ENCODE measurements at places on chromosomes 5 and 9. TPM values are rescaled to one million over a fixed set of nuclear protein-coding genes. Genes with fewer than 3 reads are reported as not detected.

DNA sequence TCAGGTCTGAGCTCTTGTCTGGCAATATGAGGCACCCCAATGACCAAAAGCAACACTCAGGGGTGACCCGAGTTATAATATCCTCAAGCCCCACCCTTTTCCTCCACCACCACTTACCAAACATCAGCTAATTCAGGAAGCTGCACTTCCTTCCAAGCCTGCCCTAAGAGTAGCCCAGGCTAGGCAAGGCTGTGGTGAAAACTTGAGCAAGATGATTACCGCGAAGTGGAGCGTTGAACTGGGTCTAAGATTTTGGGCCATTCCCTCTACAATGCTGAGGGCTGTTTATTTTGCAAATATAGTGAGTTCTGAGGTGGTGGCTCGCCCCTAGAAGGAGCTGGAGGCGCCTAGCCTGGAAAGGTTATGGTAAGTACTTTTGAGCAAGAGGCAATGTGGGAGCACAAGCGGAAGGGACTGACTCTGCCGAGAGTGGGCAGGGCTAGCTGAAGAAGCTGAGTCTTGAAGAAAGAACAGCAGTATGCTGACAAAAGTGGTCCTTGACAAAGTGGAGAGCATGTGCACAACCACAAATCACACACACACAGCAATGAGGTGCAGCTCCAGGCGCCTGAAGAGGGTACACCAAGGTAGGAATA lies at the start of gene HK3:
HK3 (minus strand) TSS at position 51 of the 596 bp plus-strand sequence. CDS start 3,187 bp downstream, outside the sequence.
- no peak for DNase-seq

GRCh38 chr5:5044247-5044840 lies 95.8 kb upstream of the ADAMTS16 start:
- no peak for DNase-seq

DNA sequence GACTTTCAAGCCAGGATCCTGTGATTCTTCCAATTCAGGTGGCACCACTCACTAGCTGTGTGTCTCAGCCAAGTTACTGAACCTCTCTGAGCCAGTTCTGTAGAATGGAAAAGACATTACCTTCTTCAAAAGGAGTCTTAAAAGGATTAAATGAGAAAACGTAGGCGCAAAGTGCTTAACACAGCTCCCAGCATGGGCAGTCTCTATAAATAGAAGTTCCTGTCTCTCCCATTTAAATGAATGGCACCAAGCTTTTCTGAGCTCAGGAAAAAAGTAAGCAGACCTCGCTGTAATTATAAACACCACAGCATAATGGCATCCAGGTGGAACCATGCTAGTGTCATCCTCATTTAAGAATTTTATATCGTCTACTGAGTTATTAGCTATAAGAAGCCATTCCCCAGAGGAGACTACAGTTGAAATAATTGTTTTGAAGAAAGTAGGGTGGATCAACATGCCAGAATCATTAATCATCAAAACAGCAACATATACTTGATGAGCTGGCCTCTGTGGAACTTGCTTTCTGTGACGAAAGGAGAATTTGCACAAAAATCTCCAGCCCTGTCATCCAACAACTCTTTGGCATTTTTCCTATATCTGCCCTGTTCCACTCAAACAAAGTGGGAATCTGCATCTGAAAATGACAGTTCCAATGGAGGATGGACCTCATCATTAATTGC lies 188.9 kb downstream of the SPOCK1 start:
- no peak for DNase-seq

DNA sequence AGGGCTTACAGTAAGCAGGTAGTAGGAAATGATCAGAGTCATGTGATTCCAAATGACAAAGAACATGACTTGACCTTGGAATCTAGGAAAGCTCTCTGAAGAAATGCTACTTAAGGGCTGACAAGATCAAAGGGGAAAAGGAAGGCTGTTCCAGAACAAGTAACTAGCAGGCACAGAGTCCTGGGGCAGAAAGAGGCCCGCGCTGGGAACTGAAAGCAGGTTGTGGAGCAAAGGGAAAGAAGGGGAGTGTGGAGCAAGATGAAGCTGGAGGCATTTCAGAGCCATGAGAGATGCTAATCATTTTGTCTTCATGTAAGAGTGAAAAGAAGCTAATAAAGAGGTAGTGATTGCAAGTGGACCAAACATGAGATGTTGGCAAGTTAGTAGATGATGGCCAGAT lies 397.5 kb downstream of the DTWD2 start:
- no peak for DNase-seq

The WDR38 gene
- total RNA-seq: not detected

Data from thoracic aorta (tissue), 2 donors.